NCI-H526 (cell line): ENCODE measurements at places on chromosomes 6 and 20.

DNA sequence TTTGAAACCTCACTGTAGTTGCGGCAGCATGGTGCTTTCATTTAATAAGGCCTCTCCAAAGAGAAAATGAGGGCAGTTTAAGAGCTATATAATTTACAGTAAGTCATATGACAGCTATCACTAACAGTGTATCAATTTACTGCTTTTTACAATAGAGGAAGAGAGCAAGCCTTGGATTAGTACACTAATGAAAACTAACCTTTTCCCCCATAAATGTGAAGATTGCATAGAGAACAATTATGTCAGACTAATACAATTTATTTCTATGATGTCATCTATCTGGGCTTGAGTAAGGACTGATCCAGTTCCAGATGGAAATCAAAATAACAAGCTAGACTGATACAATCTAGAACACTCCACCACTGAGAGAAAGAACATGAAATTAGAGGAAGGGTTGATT is 78.1 kb upstream of the FAM83B start:
- DNase-seq, result no peak

DNA sequence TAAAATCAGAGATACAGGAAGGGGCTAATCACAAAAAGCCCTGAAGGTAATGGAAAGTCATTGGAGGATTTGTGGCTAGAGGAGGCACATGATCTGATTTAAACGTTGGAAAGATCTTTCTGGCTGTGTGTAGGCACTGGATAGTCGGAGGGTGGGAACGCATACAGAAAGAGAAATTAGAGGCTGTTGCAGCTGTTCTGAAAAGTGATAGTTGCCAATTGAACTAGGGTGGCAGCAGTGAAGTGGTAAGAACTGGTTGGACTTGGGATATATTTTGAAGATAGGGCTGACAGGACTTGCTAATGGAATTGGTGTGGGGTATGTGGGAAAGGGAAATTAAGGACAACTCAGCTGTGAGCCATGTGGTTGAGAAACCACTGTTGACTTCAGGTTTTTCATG is 223.6 kb downstream of the OGFRL1 start:
- no peak for DNase-seq

DNA sequence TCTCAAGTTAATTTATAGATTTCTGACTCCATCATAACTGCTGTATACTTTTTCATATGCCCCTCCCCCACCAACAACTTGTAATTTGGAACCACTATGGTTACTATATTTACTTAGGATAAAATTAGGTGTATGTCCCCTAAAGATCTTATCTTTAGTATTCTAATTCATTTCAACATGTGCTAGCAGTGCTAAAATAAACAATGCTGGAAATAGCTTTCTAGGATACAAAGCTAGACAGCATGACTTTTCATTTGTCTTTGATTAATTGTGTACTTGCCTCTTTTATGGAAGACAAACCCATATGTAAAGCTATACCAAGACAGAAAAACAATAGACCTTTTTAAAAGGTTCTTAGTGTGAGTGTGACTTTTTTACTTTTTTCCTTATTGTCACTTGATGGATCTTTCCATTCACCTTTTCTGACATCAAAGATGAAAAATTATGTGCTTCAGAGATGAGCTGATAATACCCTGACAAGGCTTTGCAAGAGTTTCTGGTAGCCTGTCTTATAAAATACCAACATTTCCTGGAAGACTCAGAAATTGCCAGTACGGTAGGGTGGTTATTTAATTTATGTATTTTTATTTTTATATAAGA is 31.2 kb upstream of the POPDC3 start:
- DNase-seq, result peak; percentile 25

DNA sequence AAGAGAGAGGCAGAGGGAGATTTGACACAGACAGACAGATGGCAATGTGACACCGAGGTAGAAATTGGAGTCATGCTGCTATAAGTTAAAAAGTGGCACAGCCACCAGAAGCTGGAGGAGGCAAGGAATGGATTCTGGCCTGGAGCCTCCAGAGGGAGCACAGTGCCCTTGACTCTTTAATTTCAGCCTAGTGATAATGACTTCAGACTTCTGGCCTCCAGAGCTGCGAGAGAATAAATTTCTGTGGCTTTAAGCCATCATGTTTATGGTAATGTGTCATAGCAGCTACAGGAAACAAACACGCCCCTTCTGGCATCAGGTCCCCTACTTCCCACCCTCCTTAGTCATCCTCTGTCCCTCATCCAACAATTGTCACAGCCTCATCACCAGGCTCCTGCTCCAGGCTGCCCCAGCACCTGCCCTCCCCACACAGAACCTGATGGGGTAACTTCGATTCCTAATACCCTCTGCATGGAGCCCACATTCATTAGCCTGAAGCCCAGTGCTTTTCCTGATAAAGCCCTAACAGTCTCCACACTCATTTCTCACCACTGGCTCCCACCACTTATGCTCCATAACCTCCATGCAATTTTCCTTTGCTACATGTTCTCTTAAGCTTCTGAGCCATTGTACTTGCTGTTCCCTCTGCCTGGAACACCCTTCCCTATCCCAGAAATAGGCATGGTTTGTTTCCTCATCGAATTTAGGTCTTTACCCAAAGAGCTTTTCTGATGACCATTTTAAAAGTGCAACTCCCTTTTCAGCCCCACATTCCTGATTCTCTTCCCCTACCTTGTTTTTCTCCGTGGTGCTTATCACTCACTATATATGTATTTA is 69.7 kb upstream of the TOX2 start:
- peak; percentile 47 for DNase-seq

- DNase-seq, result no peak
Measured at GRCh38 chr20:31943052-31943471, 8.8 kb downstream of the PDRG1 start.

DNA sequence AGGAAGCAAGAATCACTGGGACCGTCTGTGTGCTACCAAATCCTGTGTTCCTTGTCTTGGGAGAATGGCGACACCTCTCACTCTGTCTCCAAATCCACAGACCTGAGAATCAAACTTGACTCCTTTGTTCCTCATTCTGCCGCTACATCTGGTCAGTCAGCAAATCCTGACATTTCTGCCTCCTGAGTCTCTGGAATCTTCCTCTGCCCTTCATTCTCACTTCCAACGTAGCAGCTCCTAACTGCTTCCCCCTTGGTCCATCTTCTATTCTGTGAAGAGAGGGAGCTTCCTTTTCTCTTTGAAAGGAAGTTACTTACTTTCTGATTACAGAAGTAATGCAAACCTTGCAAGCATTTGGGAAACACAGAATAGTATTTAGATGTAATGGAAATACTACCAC is 37.7 kb downstream of the SYTL3 start:
- no peak for DNase-seq

DNA sequence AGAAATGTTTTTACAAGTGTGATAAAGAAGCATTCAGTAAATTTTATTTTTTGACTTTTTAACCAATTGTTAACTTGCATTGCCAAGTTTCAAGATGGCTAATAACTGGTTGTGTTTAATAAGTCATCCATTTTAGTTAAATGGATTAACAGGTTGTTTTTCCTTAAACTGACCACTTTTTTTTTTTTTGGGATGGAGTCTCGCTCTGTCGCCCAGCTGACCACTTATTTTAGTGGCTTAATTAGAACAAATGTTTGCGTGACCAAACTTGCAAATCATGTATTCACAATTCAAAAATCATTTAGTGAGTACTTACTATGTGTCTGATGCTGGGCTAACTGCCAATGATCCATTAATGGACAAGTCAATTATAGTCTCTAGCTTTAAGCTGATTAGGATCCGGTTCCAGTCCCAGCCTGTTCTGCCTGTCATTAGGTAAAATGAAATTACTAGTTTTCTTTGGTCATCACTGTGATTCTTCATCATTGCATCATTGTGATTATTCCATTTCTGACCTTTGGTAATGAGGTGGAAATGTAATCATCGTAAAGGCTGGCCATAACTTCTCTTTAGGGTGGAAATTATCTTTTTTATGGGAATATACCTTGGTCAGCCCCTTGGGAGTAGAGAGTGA is 729.2 kb upstream of the MARCKS start:
- DNase-seq, result no peak
